ENCODE measurements at places on chromosomes 6 and 20. TPM values are rescaled to one million over a fixed set of nuclear protein-coding genes. Genes with fewer than 3 reads are reported as not detected.

DNA sequence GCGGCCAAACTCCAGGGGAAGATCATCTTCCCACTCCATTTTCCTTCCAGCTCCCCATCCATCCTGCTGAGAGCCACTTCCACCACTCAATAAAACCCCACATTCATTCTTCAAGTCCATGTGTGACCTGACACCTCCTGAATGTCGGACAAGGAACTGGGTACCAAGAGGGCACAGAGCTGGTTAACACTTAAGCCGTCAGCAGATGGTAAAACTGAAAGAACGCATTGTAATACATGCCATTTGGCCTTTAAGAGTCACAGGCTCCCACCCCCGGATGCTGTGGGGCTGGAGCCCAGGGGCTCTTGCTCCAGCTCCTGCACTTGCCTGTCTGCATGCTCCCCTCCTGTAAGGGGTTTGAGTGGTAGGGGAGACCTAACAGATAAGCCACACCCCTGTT, 753.9 kb downstream of the COL12A1 start:
- H3K4me1 ChIP-seq: no peaks in the 10 kb centered on the region
- DNase-seq: no peak
- H3K27me3 ChIP-seq: no peaks in the 10 kb centered on the region
- H3K27ac ChIP-seq: no peak overlapping the region
- no peak overlapping the region for H3K4me3 ChIP-seq
- no peaks in the 10 kb centered on the region for H3K36me3 ChIP-seq

DNA sequence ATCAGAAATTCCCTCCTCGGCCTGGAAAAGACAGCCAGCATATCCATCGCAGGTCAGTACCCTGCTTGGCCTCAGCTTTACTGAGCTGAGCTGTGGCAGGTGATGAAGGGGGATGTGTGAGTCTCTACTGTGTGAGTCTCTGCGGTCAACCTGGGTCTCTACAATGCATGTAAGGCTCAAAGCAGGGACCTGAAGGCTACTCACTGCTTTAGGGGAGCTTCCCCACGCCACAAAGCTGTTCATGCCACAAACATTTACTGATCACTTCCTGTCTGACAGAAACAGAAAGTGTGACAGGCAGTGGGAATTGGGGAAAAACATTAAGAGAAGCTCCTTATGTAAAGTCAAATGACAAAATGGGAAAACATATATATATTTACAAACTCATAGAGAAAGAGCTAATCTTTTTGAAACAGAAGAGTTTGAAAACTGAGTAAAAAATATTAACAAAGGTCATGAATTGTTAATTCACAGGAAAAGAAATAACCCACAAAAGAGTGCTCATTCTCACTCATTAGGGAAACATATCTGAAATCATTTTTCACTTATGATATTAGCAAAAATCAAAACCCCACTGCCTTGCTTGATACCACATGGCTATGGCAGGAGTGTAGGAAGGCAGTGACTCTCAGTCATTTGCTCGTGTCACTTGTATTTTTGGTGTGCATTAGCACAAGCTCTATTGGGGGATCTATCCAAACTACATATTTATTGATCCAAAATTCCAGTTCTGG, 5.8 kb downstream of the BTN3A3 start:
- H3K36me3 ChIP-seq: no peaks in the 10 kb centered on the region
- H3K27ac ChIP-seq: no peak overlapping the region
- no peaks in the 10 kb centered on the region for H3K27me3 ChIP-seq
- no peaks in the 10 kb centered on the region for H3K4me1 ChIP-seq

DNA sequence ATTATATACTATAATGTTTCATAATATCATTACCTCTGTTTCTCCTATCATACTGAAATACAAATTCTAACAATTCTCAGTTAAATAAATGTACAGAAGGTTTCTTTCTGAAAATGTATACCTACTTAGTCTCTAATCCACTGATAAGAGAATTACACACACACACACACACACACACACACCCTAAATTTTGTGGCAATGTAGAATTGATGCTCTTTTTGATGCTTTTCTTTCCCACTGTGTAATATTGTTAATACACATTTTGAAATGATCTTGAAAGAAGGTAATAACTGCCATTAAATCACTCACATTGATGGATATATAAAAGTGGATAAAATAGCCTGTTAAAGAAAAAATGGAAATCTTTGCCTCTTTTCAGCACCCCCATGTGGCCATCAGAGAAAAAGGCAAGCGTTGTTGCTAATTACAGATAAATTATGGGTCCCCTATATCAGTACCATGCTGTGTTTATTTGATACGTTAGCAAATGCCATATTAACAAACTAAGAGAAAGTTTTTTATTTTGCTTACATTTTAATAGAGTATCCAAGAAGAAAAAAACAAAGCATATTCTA, 76.6 kb upstream of the VGLL2 start:
- no peaks in the 10 kb centered on the region for H3K27me3 ChIP-seq
- no peak for DNase-seq
- H3K36me3 ChIP-seq: no peaks in the 10 kb centered on the region
- H3K4me3 ChIP-seq: no peak overlapping the region

DNA sequence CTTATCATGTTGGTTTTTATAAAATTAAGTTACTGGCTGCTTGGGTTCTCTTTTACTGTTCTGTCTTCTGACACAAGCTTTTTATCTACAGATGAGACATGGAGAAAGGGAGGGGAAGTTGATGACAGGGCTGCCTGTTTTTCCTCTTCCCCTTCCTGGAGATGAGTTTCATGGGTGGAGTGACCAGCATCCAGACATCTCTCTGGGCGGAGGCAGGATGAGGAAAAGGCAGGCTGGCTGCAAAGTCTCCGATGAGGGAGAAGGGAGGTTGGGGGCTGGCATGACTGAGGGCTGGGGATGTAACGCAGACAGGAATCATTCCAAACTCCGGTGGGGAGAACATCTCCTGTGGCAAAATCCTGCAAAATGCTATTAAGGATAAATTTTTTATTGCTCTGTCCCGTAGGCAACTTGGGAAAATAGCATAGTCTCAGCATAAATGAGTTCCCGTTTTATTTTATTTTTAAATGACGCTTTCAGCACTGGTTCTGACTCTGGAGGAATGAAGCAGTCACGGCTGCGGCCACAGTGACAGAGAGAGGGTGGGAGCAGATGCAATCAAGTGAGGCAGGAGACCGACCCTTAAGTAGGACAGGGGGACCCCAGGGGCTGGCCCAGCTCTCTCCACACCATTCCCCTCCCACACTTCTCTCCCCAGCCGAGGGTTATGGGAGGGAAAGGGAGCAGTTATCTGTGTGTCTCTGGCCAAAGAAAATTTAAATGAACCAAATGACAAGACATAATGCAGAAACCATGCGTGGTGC, 108.8 kb upstream of the PMEPA1 start:
- H3K27ac ChIP-seq: no peak overlapping the region
- H3K4me3 ChIP-seq: no peak overlapping the region
- H3K4me1 ChIP-seq: no peaks in the 10 kb centered on the region
- H3K36me3 ChIP-seq: no peaks in the 10 kb centered on the region
- DNase-seq: no peak
- H3K27me3 ChIP-seq: peaks cover 4% of the 10 kb centered on the region

DNA sequence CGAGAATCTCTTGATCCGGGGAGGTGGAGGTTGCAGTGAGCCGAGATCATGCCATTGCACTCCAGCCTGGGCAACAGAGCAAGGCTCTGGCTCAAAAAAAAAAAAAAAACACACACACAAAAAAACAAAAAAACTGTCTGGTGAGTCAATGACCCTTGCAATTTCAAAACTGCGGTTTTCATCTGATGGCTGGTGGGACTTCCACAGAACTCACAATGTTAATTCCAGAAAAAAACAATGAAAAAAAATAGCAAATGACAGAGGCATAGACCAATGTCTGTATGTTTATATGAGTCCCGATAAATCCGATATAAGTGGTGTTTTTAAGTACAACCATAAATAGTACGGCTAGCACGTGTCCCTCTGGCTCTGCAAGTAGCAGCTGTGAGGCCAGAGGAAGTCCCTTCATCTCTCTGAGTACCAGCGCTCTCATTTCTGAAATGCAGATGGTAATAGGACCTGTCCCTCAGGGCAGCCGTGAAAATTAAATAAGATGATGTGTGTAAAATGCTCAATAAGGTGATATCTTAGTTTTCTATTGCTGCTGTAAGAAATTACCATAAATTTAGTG, 21.9 kb upstream of the PTPN1 start:
- no peaks in the 10 kb centered on the region for H3K4me1 ChIP-seq
- no peak overlapping the region for H3K4me3 ChIP-seq
- no peak overlapping the region for H3K27ac ChIP-seq
- H3K27me3 ChIP-seq: no peaks in the 10 kb centered on the region
- no peaks in the 10 kb centered on the region for H3K36me3 ChIP-seq

DNA sequence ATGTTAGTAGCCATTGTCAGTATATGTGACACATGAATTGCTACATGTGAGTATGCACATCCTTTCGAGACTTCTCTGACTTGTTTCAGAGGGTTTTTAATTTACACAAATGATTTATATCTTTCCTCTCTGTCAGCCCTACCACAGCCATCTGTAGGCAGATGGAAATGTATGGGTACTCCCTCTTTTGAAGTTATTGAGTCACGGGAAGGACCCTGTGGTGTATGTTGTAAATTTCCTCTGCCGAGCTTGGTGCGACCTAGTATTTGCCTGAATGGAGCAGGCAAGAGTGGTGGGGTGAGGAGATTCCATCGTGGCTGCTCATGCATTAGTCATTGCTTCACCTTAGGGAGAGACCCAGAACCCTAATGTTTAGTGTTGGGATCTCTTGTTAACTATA, 171.9 kb downstream of the JARID2 start:
- no peak for DNase-seq
- no peaks in the 10 kb centered on the region for H3K27me3 ChIP-seq
- no peaks in the 10 kb centered on the region for H3K4me1 ChIP-seq

- no peak overlapping the region for H3K27ac ChIP-seq
Measured at GRCh38 chr20:3839328-3839727, 7.3 kb upstream of the MAVS start.

GRCh38 chr20:35226126-35226883, at the start of gene MMP24:
TSS of gene MMP24 (plus strand) at chr20:35226690. CDS start at chr20:35226739, 49 bp downstream.
- no peaks in the 10 kb centered on the region for H3K27me3 ChIP-seq
- H3K4me1 ChIP-seq: no peaks in the 10 kb centered on the region
- no peaks in the 10 kb centered on the region for H3K36me3 ChIP-seq

GRCh38 chr6:166461821-166462460, 79.2 kb upstream of the MPC1 start:
- DNase-seq: no peak
- no peak overlapping the region for H3K4me3 ChIP-seq
- H3K27ac ChIP-seq: no peak overlapping the region
- no peaks in the 10 kb centered on the region for H3K36me3 ChIP-seq

DNA sequence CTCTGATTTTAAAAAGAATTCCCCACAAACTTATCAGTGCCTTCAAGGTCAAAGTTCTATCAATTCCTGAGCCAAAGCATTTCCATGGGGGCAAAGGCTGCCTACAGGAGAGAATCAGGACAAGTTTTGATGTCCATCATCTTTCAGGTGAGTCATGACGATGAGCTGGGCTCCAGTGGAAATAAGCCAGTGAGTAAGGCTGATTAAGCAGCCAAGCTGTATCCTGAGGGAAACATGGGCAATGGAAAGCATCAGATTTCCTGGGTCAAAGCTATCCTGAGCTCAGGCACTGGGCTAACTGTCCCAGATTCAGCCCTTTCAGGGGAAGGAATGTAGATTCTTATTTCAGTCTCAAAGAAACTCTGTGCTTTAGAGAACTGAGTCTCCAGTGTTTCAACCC, 377.4 kb downstream of the CD109 start:
- H3K27ac ChIP-seq: no peak overlapping the region
- H3K4me3 ChIP-seq: no peak overlapping the region
- H3K4me1 ChIP-seq: no peaks in the 10 kb centered on the region
- H3K36me3 ChIP-seq: no peaks in the 10 kb centered on the region

DNA sequence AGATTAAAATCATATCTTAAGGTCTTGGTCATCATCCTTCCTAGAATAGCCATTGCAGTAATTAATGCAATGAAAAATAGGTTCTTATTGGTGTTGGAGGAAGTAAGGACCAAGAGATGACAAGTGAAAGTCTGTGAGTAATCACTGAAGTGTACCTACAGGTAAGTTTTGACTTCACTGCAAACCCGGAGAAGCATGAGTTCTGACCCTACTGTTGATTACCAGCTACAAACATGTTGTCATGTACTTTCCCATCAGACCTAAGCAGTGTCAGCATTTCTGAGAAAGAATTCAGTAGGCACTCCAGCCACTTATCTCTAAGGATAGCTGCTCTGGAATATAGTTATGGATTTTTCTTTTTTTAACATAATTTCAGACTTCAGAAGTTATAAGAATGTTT, 280.9 kb downstream of the ZFAND3 start:
- no peak for DNase-seq
- no peaks in the 10 kb centered on the region for H3K4me1 ChIP-seq
- no peaks in the 10 kb centered on the region for H3K36me3 ChIP-seq
- no peak overlapping the region for H3K27ac ChIP-seq

DNA sequence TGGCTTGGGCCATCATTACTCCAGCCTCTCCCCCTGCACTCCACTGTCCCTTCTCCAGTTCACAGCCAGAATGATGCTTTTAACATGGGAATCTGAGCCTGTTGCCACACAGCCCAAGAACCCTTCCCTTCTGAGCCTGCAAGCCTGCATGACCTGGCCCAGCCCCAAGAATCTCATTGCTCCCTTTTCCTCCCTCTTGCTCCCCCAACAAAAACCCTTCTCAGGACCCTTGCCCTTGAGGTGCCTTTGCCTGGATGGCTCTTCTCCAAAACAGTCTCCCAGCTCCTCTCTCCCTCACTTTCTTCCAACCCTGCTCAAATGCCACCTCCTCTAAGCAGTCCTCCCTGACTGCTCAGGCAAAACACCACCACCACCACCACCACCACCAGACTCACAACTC, 157.2 kb downstream of the ANKRD60 start:
- no peaks in the 10 kb centered on the region for H3K4me1 ChIP-seq
- H3K27me3 ChIP-seq: no peaks in the 10 kb centered on the region
- no peaks in the 10 kb centered on the region for H3K36me3 ChIP-seq
- DNase-seq: no peak

DNA sequence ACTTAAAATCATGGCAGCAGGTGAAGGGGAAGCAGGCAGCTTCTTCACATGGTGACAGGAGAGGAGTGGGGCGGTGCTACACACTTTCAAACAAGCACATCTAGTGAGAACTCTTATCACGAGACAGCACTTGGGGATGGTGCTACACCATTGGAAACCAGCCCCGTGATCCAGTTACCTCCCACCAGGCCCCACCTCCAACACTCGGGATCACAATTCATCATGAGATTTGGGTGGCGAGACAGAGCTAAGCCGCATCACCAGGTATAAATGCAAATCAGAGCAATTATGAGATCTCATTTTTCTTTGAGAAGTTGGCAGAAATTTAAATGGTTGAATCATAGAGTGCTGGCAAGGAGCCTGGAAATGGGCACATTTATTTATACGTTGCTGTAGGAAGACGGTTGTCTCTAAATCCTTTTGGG, 31.4 kb downstream of the IGF2R start:
- no peak overlapping the region for H3K4me3 ChIP-seq
- H3K36me3 ChIP-seq: no peaks in the 10 kb centered on the region
- no peaks in the 10 kb centered on the region for H3K27me3 ChIP-seq
- H3K27ac ChIP-seq: no peak overlapping the region
- DNase-seq: no peak
- no peaks in the 10 kb centered on the region for H3K4me1 ChIP-seq

The HLA-DMB gene
- total RNA-seq: 34.6 TPM

The TGM3 gene
- not detected for total RNA-seq

The GDAP1L1 gene
- total RNA-seq: not detected

The BHLHE23 gene
- total RNA-seq: not detected

The WFDC2 gene
- not detected for total RNA-seq

The HLA-DOA gene
- total RNA-seq: 5.7 TPM

The SLC35F1 gene
- 2.5 TPM for total RNA-seq

Data from breast epithelium (tissue), 4 donors.